Amygdala (tissue), 56 donors: ENCODE measurements at places on chromosomes 13 and 19.

DNA sequence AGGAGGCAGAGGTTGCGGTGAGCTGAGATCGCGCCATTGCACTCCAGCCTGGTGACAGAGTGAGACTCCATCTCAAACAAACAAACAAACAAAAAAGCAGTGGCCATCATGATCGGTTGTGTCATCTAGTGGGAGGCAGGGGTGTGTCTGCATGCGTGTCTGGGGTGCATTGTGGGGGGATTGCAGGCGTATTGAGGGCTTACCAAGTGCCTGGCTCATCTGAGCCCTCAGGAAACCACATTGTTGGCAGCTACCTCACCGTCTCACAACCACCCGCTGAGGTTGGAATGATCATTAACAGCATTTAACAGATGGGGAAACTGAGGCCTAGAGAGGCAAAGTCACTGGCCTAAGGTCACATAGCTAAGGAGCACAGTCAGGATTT lies 30.5 kb downstream of the NFIC start:
- no peak for DNase-seq

GRCh38 chr19:15291548-15292021 lies 40.8 kb downstream of the BRD4 start:
- no peak for DNase-seq

GRCh38 chr19:39162441-39163043 lies 34.2 kb upstream of the NCCRP1 start:
- no peak for DNase-seq

- DNase-seq: no peak
Observed at GRCh38 chr19:35388277-35389054, 17.6 kb downstream of the GPR42 start.

GRCh38 chr13:24221007-24221406 lies 60.5 kb downstream of the SPATA13 start:
- no peak for DNase-seq

DNA sequence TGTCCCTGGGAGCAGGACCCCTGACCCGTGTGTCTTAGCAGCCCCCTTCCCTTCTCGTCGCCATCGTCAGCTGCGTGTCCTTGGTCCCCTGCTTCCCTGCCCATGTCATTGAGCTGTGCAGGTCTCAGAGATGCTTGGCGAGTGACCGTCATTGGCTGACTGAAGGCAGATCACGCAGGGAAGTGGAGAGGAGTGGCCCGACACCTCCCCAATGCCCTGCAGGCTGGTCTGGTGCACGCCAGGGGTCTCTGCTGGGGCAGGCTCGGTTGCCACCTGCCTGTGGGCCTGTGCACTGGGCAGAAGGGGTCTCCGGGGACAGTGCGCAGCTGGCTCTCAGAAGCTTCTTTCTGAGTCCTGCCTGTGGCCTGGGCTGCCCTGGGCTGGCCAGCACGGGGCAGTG lies 6.2 kb downstream of the GNA11 start:
- no peak for DNase-seq

GRCh38 chr19:20209051-20209450 lies 42.0 kb downstream of the ZNF486 start:
- DNase-seq: no peak

GRCh38 chr19:612941-613340 lies 20.4 kb downstream of the POLRMT start:
- DNase-seq: no peak

DNA sequence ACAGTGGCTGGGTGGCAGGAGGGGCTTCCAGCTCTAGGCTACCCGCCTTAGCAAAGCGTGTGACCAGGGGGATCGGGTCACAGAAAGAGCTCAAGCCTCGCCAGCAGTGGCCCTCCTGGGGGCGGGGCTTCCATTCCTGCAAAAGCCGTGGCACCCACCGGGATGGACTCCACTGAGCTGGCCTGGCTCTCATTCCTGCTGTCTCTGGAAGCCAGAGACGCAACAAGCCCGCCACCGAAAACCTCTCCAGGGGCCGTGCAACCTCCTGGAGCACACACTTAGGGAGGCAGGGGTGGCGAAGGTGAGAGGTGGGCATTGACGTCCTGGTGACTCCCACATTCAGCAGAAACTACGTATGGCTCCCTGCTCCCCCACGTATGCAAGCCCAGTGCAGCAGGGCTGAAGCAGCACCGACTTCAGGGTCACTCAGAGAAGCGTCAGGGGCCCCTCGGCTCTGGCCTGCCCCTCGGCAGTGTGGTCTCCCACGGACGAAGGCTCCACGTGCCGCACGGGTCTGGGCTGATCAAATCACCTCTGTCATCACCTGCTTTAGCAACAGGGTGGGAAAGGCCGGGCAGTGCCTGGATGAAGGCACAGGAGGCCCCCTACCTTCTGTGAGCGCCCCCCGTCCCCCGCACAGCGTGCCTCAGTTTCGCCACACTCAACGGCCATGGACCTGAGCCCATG lies 3.1 kb downstream of the C19orf25 start:
- DNase-seq: no peak

DNA sequence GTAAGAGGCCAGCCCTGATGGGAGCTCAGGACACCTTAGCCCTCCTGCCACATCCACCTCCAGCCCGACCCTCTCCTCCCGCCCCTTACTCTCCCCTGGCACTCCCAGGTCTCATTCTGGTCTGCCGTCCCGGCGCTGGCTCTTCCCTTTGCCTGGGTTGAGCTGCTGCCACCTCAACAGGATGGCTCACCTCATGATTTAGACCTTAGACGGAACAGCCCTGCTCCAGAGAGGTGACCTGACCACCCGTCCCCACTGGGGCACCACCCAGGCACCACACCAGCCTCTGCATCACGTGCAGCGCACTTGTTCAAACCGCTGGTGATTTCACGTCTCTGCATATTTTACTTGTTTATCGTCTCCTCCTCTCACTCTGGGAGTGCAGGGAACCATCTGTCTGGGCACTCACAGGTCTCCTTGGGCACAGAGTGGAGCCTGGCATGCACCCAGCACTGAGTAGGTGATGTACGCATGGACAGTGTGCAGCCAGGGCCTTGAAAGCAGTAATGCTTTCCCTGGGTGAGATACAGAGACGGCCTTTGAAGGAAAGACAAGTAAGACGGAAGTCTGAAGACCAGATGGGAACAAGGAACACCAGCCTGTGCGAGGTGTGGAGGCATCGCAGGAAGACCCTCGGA lies 183.1 kb downstream of the KATNAL1 start:
- DNase-seq: no peak

- DNase-seq: no peak
Observed at GRCh38 chr13:81406639-81407292, 1065.8 kb upstream of the SPRY2 start.

DNA sequence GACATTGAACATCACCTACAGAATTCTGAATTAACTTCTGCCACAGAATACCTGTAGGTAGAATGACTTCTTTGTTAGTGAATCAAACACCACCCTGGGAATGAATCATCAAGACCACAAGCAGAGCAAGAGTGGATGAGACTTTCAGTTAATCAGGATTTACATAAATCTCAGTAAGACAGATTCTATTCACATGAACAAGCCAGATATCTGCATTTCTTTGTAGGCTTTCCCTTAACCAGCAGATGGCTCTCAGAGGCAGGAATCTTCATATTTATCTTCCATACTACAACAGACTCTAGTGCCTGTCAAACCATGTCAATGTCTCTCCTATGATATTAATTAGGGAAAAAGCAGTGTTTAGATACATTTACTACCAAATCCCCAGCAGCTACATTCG lies 412.1 kb downstream of the KLF12 start:
- no peak for DNase-seq

DNA sequence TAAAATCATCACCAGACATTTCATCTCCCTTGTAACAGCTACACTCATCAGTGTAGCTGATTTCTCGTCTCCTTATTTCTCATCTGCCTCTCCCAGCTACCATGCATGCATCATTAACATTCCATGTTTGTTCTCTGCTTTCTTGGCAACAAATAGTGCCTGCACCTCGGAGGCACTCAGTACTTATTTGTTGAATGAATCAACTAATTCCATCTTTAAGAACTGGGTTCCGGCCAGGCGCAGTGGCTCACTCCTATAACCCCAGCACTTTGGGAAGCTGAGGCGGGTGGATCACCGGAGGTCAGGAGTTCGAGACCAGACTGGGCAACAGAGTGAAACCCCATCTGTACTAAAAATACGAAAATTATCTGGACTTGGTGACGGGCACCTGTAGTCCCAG lies 63.9 kb upstream of the GTF3A start:
- no peak for DNase-seq

DNA sequence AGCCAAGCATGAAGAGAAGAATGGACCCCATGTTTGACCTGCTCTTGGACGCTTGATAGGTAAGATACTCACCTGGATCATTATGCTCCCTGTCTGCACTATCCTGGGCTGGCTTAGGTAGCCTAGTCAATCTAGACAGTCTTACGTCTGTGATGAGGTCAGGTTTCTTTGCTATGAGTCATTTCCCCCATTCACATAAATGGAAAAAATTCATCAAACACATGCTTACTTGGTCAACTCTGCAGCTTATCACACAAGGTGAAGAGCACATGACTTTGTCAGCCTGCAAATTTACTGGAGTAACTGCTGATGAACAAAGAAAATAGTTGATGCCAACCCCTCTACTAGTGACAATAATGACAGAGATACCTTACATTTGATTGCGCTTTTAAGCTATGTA lies 170.0 kb downstream of the NUFIP1 start:
- DNase-seq: no peak

- peak; percentile 53 for DNase-seq
Observed at GRCh38 chr19:47790398-47790814, 11.9 kb downstream of the SELENOW start.

- no peak for DNase-seq
Observed at GRCh38 chr19:38020311-38020710, 113.3 kb downstream of the SIPA1L3 start.

- no peak for DNase-seq
Observed at GRCh38 chr19:7859831-7860713, 14.1 kb downstream of the PRR36 start.

- DNase-seq: no peak
Observed at GRCh38 chr13:75425216-75426009, 56.6 kb downstream of the TBC1D4 start.

- DNase-seq: no peak
Observed at GRCh38 chr13:73195091-73195490, 136.3 kb downstream of the KLF5 start.

DNA sequence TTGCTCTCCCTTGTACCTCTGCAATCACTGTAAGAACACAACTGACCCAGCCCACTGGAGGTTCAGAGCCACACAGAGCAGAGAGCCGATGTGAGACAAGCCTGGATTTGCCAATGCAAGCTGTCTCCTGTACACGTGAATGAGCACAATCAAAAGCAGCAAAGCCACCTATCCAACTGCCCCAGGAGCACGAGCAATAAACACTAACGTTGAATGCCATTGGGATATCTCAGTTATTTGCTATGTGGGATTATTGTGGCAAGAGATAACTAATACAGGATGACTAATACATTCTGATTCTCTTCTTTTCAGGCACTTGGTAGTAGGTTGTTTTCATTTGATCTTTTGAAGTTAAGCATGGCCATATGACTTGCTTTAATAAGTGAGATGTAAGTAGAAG lies 85.2 kb upstream of the FAM216B start:
- no peak for DNase-seq

- no peak for DNase-seq
Observed at GRCh38 chr19:18737954-18738351, 53.2 kb downstream of the COMP start.

GRCh38 chr19:36488846-36489117 lies 579 bp downstream of the ZNF566 start:
- DNase-seq: no peak

DNA sequence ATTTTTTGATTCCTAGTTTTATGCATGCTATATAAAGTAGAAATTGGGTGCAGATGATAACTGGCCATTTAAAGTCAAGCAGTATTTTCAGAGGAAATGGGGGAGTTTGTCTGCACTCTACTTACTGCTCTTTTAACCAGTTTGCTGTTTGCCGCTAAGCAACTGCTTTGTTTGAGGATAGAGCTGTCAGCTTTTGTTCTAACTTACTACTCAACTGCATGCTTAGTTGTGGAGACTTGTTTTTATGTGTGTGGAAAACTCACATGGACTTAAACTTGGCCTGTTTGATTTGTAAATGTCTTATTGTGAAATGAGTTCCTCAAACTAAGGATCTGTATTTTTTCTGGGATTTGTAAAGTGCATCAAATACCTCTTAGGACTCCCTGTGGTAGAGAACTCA lies 591.1 kb downstream of the PCDH9 start:
- DNase-seq: no peak

GRCh38 chr13:34506796-34507195 lies 435.3 kb upstream of the NBEA start:
- DNase-seq: no peak

- DNase-seq: no peak
Observed at GRCh38 chr19:1577929-1578618, 9.9 kb upstream of the MEX3D start.

GRCh38 chr19:28314756-28315155 lies 898.2 kb downstream of the UQCRFS1 start:
- no peak for DNase-seq

- no peak for DNase-seq
Observed at GRCh38 chr13:33003458-33004019, 12.7 kb upstream of the KL start.

GRCh38 chr13:49421391-49421790 lies 22.5 kb downstream of the CAB39L start:
- DNase-seq: no peak

GRCh38 chr13:51738226-51738905 lies 65.6 kb downstream of the DHRS12 start:
- no peak for DNase-seq

- DNase-seq: no peak
Observed at GRCh38 chr19:38042132-38042531, 135.1 kb downstream of the SIPA1L3 start.

- DNase-seq: no peak
Observed at GRCh38 chr13:49811527-49811908, 19.0 kb upstream of the KPNA3 start.

DNA sequence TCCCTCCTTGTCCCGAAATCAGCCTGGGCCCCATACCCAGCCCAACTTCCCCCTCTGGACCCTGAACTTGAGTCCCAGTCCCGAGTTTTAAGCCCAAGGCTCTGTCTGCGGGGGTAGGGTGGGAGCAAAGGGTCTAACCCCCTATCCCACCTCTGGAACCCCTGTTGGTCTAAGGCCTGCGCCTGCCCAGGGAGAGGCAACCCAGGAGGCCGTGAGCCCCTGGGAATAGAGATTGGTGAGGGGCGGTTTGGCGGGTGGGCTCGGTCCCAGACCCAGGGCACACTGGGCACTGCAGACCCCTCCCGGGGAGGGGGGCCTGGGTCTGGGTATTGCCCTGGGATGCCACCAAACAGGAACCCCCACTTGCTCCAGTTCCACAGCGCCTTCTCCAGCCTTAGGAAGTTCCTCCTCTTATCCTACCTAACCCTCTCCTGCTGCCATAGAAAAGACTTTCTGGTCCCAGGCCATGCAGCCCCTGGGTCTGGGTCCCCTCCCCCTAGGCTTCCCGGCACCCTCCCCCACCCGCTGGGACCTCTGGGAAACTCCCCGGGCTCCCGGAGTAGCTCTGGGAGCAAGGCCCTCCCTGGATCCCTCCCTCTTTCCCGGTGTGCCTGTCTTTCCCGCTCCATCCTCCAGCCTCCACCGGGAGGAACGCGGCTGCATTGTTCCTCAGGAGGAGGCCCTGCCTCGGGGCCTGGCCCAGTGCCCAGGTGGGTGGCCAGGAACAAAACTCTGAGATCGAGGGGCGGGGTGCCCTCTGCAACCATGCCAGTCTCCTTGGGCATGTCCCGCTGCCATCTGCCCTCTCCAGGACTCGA lies 33.6 kb upstream of the NANOS3 start:
- DNase-seq: peak; percentile 17
